Neural crest cell (in vitro differentiated cells): ENCODE measurements at places on chromosomes 5 and 9.
A peak's percentile ranks its signal among the peaks of the same experiment; 100 is the strongest.

DNA sequence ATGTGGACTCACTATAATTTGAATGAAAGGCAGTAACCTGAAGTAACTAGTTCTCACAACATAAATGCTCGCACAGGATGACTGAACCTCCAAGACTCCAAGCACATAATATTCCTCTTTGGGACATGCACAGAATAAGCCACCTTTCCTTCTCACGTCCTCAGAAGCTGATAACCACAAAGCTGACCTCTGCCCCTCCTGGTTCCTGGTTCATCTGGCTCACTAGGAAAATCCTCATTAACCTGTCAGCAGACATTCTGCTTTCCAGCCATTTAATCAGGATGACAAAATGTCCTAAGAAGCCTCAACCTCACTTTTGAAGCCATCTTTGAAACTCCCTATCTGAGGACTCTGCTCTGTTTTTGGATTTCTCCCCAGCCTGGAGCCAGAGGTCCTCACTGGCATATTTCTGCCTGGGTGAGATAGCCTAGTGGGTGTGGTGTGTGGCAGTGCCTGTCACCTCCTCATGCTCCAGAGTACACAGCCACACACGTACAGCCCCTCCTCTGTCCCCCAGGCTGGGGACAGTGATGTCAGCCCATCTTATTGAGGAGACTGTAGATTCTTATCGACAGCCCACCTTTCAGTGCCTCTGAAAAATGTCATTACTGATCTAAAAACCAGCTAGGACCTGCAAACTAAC lies 10.3 kb downstream of the ANKH start:
- no peak for DNase-seq

- DNase-seq: no peak
Measured at GRCh38 chr9:93261735-93262523, 78.0 kb downstream of the WNK2 start.

DNA sequence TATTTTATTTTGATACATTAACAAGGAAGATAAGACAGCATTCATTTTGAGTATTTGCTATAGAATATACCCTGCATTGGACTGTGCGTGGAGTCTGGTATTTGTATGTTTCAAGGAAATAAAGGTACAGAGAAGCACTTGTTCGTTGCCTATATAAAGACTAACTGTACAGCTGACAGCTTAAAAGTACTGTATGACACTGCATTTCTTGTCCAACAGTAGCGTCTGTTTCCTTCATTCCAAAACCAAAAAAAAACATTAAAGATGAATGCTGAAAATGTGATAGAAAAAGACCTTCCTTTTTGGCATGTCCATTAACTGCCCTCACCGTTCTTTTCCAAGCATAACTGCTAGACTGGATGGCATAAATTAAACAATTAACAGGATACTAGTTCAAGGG lies 15.3 kb downstream of the TNFAIP8 start:
- no peak for DNase-seq

DNA sequence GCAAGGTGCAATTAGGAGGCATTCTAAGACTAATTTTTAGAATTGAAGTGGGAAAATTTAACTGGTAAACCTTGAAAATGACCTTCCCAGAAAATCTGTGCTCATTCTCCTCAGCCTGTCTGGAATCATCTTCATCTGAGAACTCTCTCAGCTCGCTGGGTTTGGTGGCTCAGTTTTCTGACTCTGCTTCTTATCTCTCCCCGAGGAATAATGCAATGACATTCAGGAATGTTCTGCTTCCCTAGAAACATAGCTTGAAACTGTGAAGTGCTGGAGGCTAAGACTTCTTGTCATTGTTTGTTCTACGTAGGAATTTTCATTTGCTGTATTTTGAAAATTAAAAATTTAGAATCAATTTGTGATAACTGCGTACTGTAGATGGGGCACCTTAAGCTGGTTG lies 86.6 kb downstream of the KCNN2 start:
- no peak for DNase-seq

GRCh38 chr5:111954516-111955395 lies 197.8 kb upstream of the NREP start:
- DNase-seq: no peak

GRCh38 chr9:33851301-33851700 lies 34.3 kb downstream of the UBE2R2 start:
- DNase-seq: no peak

- DNase-seq: no peak
Measured at GRCh38 chr5:41482173-41482572, 28.2 kb downstream of the PLCXD3 start.

- DNase-seq: no peak
Measured at GRCh38 chr5:25448646-25449045, 803.9 kb upstream of the CDH10 start.

DNA sequence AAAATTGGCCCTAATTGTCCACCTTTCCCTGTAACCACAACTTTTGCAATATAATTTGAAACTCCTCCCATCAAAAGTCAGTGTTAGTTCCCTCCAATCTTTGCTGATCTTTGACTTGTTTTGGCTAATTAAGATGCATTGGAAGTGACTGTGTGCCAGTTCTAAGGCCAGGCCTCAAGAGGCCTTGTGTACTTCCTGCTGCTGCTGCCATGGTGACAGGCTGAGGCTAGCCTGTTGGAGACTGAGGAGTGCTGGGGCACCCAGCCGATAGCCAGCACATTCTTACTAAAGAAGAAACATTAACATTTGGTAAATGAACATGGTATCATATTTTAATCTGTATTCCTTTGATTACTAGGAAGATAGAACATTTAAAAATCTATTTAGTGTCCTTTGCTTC lies 86.5 kb downstream of the SREK1 start:
- no peak for DNase-seq

- DNase-seq: no peak
Measured at GRCh38 chr9:117739206-117739605, 35.0 kb downstream of the TLR4 start.

DNA sequence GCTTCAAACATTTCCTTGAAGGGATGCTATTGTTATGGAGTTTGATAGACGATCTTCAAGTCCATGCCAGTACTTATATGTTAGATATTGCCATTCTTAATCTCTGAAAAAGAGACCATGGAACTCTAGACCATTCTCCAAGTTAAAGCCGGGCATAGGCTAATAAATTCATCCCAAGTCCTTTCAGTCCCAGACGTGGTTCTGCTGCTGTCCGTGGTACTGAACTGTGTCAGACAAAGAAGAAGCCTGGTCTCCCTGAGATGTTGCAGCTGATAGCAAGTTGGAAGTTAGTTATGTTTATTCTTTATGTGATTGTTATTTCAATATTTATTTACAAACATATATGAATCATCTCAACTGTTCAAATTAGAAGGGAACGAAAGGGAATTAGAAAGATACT lies 158.7 kb downstream of the NMUR2 start:
- peak; percentile 57 for DNase-seq

DNA sequence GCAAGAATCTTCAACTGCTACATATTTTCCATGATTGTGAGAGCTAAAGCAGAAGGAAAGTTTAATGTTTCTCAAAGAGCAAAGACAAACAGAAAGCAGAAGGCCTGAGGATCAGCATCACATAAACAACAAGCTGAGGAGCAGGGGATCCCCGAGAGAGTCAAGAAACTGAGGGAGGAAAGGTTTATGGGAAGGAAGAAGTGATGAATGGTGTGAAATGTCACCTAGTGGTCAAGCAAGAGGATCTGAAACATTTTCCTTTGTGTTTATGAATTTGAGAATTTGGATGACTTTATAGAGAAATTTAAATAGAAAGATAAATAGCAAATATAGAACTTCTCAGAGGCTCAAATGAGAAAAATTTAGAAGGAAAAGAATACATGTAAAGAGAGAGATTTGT lies 481.9 kb downstream of the CHSY3 start:
- DNase-seq: no peak

DNA sequence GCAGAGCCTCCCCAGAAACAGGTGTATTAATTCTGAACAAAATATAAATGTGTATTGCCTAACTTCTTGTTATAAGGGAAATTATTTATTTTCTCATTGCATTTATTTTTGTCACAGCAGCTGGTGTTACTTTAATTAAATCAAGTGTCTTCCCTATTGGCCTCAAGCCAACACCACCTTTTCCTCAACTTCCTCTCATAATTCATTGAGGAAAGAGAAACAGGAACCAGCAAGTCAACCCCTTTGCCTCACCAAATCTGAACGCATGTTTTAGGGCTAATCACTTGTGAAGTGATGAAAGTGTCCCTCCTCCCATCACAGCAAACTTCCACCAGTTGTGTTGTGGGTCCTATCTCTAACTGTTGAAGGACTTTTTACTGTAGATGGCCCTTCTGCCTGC lies 73.1 kb downstream of the DIRAS2 start:
- no peak for DNase-seq

GRCh38 chr5:127363403-127363802 lies 72.8 kb downstream of the MEGF10 start:
- no peak for DNase-seq

- DNase-seq: no peak
Measured at GRCh38 chr9:110208031-110208430, at the start of gene C9orf152. TSS of gene C9orf152 (minus strand) at chr9:110208159. CDS start at chr9:110207579, 580 bp downstream.

GRCh38 chr9:16816011-16816410 lies 54.5 kb downstream of the BNC2 start:
- no peak for DNase-seq

GRCh38 chr9:14423815-14424261 lies 109.9 kb upstream of the NFIB start:
- no peak for DNase-seq

DNA sequence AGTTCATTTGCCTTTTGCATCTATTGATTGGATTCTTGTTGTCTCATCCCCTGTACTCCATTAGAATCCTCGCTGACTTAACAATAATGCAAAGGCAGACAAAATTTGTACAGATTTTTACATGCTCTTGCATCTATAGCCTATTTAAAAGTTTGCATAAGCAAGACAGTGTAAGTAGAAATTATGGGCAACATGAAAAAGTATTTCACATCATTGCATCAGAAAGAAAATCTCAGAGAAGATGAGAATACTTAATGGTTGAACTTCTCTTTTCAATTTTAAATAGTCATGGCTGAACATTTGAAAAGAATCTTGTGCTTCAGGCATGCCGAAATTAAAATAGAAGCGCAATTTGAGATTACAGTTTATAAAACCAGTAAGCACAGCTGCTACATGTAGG lies 226.4 kb downstream of the EFNA5 start:
- DNase-seq: no peak

GRCh38 chr5:57277085-57277484 lies 103.2 kb downstream of the GPBP1 start:
- DNase-seq: no peak

DNA sequence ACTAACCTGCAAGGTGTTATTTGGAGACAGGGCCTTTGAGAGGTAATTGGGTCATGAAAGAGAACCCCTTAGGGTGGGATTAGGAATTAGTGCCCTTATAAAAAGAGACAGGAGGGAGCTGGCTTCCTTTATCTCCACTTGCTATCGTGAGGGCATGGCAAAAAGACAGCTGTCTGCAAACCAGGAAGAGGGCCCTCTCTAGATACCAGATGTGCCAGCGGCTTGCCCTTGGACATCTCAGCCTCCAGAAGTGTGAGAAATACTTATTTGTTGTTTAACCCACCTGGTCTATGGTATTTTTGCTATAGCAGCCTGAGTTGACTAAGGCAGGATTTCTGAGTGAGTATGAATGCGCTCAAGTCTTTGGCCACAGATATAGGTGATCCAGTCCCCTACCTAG lies 978 bp upstream of the RGS14 start:
- no peak for DNase-seq

GRCh38 chr9:126028746-126029145 lies 281.6 kb downstream of the PBX3 start:
- no peak for DNase-seq

DNA sequence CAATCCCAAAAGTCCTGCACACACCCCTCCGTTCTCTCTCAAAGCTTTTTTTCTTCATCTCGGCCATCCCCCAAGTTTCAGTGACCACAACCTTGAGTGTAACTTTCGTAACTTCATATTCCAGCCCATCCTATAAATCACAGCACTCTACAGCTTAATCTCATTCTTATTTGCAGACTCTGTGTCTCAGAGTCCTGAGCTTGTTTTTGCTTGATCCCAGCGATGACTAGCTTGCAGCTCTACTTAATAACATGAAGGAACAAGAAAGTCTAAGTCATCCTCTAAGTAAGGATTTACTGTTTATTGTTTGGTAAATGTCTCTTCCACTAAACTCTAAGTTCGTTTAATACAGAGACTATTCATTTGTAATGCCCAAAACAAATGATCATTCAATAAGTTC lies 2.6 kb upstream of the SPDL1 start:
- DNase-seq: no peak

DNA sequence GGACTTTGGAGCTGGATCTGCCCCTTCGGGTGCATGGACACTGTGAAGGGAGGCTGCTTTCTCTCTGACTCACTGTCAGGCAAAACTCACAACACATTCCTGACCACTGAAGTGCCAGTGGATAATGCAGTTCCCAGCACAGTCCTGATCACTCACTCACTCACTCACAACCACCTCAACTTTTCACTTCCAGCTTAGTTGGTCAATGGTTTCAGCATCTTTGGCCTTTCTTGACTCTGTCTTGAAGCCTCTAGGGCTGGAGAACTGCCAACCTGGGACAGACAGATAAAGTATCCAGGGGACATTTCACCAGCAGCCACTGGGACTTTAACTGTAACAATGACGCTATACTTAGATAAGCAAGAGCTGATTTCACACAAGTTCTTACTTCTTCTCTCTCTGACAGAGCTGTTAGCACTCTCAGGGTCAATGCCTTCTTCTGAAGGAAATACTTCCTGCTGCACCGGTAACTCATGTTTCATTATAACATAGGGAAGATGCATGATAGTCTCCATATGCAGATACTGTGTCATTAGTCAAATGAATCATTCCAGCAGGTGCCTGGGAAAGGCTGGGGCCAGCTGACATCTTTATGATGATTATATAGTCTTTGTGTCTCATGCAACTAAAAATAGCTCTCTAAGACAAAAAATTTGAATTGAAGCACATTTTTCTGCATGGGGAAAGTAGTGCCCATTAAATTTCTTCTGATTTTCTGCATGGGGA lies 499.0 kb downstream of the SEMA5A start:
- DNase-seq: no peak
